ENCODE measurements at places on chromosomes 11 and 22. TPM values are rescaled to one million over a fixed set of nuclear protein-coding genes. Genes with fewer than 3 reads are reported as not detected.

DNA sequence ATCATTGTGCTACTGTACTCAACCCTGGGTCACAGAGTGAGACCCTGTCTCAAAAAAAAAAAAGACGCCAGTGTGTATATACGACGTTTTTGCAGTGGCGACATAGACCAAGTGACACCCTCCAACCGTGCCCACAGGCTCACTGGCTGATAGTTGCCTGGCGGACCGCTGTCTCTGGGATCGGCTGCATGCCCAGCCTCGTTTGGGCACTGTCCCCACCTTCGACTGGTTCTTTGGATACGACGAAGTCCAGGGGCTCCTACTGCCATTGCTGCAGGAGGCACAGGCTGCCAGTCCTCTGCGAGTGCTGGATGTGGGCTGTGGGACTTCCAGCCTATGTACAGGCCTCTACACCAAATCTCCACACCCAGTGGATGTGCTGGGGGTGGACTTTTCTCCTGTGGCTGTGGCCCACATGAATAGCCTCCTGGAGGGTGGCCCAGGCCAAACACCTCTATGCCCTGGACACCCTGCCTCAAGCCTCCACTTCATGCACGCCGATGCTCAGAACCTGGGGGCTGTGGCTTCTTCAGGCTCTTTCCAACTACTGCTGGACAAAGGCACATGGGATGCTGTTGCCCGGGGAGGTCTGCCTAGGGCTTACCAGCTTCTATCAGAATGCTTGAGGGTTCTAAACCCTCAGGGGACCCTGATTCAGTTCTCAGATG, 1.3 kb downstream of the CSKMT start:
- DNase-seq, result no peak

DNA sequence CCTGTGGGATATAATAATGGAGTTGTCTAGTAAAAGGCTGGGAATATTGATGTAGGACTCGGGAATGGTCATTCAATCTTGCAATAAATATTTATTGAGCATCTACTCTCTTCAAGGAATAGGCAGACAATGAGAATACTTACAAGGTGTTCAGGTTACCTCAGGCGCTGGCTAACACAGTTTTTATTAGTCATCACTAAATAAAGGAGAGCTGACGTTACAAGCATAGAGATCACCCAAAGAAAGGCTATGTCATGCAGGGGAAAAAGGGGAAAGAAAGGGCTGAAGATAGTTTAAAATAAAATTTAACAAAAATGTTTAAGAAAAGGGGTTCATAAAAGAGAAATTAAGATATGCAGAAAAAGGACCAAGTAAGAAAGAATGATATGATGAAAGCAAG, 15.8 kb upstream of the CTSC start:
- no peak for DNase-seq

- no peak for DNase-seq
Measured at GRCh38 chr11:30879322-30880005, 293.3 kb upstream of the MPPED2 start.

GRCh38 chr11:12200279-12200990, 90.0 kb downstream of the MICAL2 start:
- no peak for DNase-seq

Gene ST3GAL4
- 15.9 TPM for total RNA-seq

All from epithelial cell of proximal tubule (primary cell).